ENCODE measurements at places on chromosomes 16 and 17. TPM values are rescaled to one million over a fixed set of nuclear protein-coding genes. Genes with fewer than 3 reads are reported as not detected.
A peak's percentile ranks its signal among the peaks of the same experiment; 100 is the strongest.

Gene RGS9
- polyA plus RNA-seq = 7.2 TPM

Gene PHKB
- 48.3 TPM for polyA plus RNA-seq

Gene CES5A
- polyA plus RNA-seq = not detected

Gene IGSF6
- 1.1 TPM for polyA plus RNA-seq

Gene NXN
- polyA plus RNA-seq = 10.2 TPM

Gene CCL18
- not detected for polyA plus RNA-seq

Gene KRT31
- polyA plus RNA-seq = not detected

Gene CTF1
- polyA plus RNA-seq = 13.0 TPM

Gene SEPTIN12
- not detected for polyA plus RNA-seq

- no peak for DNase-seq
These were observed 42.2 kb upstream of the INTS2 start for GRCh38 chr17:61970030-61970429.

DNA sequence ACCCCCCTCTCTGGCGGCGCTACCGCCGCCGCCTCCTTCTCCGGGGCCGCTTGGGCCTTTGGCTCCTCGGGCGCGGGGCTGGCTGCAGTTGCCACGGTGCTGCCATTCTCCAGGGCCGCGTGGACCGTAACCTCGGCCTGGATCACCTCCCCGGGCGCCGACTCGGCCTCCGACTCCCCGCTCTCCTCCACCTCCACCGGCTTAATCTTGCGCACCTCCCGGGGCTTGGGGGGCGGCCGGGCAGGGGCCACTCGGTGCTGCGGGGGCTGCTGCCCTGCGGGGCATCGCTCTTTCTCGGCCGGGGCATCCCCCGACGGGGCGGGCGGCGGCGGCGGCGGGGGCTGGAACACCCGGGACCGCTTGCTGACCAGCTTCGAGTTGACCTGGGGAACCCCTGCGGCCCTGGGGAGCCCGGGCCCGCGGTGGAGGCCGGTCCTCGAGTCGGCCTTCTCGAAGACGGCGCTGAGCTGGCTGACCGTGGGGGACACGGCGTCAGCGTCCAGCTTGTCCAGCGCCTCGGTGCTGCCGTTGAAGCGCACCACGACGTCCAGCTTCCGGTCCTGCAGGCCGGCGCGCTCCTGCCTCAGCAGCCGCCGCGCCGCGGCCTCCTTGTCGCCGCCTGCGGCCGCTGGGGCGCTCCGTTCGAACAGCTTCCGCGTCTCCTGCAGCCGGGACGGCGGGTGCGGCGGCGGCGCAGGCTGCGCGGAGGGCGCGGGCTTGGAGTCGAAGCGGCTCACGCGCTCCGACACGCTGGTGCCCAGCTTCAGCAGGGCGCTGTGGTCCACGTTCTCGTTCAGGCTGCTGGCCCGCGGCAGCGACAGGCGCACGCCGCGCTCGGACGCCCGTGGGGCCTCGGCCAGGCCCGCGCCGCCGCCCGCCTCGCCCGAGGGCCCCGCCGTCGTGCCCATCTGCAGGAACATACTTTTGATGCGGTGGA is 792 bp downstream of the PPP1R9B start:
- no peak for DNase-seq

GRCh38 chr17:61401389-61402072 is 1.9 kb downstream of the TBX2 start:
- DNase-seq = peak; percentile 24

DNA sequence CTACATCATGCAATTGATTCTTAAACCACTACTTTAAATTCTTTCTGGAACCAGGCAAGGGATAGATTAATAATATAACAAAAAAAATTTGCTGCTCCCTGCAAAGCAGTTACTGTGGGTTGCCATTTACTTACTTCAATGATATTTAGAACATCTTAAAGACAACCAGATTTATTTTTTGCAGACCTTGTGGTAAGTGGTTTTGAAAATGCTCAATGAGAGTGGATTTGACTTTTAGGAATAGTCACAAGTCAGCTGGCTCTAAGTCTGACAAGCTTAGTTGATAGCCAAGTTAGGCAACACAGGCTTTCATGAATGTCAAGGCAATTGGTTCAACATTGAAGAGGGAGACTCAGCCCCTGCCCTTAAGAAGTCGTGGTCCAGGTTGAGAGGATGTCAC is 11.8 kb downstream of the MARCHF10 start:
- no peak for DNase-seq

- no peak for DNase-seq
These were observed 320.8 kb downstream of the HAPSTR1 start for GRCh38 chr16:9412031-9412914.

- no peak for DNase-seq
These were observed 2283.8 kb downstream of the TP53TG3F start for GRCh38 chr16:35743101-35743692.

DNA sequence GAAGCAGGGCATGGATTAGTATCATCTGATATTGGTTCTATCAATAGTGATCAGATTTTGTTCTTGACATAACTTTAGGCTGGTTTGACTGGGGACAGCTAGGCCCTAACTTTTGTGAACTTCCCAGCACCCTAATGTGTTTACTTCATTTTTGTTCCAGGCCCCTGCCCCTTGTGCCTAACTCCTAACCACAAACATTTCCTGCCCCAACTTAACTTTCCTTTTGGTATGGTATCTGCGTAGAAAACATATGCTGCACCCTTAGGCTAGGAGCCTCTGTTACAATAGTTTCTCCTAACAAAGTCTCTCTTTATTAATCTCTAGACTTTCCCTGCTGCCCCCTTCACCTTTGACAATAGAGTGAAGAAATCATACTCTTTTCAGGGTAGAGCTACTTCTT is 2.5 kb downstream of the ADPRM start:
- no peak for DNase-seq

- no peak for DNase-seq
These were observed 31.9 kb upstream of the HEATR6 start for GRCh38 chr17:60110586-60110985.

DNA sequence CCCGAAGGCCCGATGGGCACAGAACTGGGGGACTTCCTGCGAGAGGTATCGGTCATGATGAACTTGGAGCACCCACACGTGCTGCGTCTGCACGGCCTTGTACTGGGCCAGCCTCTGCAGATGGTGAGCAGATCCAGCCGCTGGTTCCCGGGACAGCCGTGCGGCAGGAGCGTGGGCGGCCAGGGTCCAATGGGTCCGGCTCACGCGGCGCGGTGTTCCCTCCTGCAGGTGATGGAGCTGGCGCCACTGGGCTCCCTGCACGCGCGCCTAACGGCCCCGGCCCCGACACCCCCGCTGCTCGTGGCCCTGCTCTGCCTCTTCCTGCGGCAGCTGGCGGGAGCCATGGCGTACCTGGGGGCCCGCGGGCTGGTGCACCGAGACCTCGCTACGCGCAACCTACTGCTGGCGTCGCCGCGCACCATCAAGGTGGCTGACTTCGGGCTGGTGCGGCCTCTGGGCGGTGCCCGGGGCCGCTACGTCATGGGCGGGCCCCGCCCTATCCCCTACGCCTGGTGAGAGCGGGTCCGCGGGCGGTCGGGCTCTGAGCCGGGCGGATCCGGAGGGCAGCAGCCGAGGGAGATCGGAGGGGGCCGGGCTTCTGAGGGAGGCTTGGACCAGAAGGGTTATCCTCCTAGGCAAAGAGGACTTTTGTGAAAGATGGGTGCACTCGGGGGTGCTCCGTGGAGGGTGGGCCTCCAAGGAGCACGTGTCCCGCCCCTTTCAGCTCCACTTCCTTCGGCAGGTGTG is 3.0 kb downstream of the TNK1 start:
- DNase-seq = peak; percentile 78

GRCh38 chr17:30000755-30001257 is 59.4 kb downstream of the EFCAB5 start:
- no peak for DNase-seq

All from kidney (tissue), 22 donors.